ENCODE measurements at places on chromosomes 12 and 14. TPM values are rescaled to one million over a fixed set of nuclear protein-coding genes. Genes with fewer than 3 reads are reported as not detected.

- DNase-seq = no peak
- H3K4me3 ChIP-seq = peak overlapping the region; percentile 23
- H3K27ac ChIP-seq = peak overlapping the region; percentile 93
- H3K36me3 ChIP-seq = peaks cover 7% of the 10 kb centered on the region
- peaks cover 57% of the 10 kb centered on the region for H3K4me1 ChIP-seq
These were observed 69.1 kb downstream of the VCPKMT start for GRCh38 chr14:50047274-50047676.

- H3K27ac ChIP-seq = no peak overlapping the region
- H3K4me3 ChIP-seq = no peak overlapping the region
- DNase-seq = no peak
- no peaks in the 10 kb centered on the region for H3K36me3 ChIP-seq
- H3K27me3 ChIP-seq = peaks cover 5% of the 10 kb centered on the region
These were observed 61.0 kb upstream of the PPFIA2 start for GRCh38 chr12:81819991-81820633.

The ADAM21 gene
- not detected for total RNA-seq

GRCh38 chr12:22190969-22191368, 143.5 kb downstream of the ST8SIA1 start:
- no peak overlapping the region for H3K4me3 ChIP-seq
- no peak overlapping the region for H3K27ac ChIP-seq

The LBHD2 gene
- total RNA-seq = not detected

The PRH1 gene
- 14.1 TPM for total RNA-seq

GRCh38 chr12:34244608-34245007, 222.3 kb downstream of the ALG10 start:
- H3K4me3 ChIP-seq = no peak overlapping the region
- H3K4me1 ChIP-seq = no peaks in the 10 kb centered on the region
- H3K36me3 ChIP-seq = no peaks in the 10 kb centered on the region
- H3K27ac ChIP-seq = no peak overlapping the region
- no peak for DNase-seq
- no peaks in the 10 kb centered on the region for H3K27me3 ChIP-seq

GRCh38 chr12:46065412-46066166, 75.2 kb upstream of the SCAF11 start:
- H3K4me1 ChIP-seq = no peaks in the 10 kb centered on the region
- H3K27me3 ChIP-seq = peaks cover 11% of the 10 kb centered on the region
- no peaks in the 10 kb centered on the region for H3K36me3 ChIP-seq
- no peak overlapping the region for H3K4me3 ChIP-seq

DNA sequence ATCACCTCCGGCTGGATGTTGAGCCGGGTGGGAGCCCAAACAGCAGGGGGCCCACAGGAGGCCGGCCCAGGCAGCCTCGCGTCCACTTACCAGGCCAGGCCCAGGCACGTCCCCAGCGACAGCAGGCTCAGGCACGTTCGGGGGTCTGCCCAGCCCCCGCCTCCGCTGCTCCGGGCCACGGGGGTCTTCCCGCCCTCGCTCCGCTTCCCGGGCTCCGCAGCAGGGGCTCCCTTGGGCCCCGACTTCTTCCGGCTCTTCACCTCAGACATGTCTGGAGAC, 216 bp downstream of the IKBIP start:
- peak overlapping the region; percentile 82 for H3K4me3 ChIP-seq
- H3K27me3 ChIP-seq = no peaks in the 10 kb centered on the region
- peak; percentile 68 for DNase-seq
- peak overlapping the region; percentile 89 for H3K27ac ChIP-seq
- H3K36me3 ChIP-seq = peaks cover 3% of the 10 kb centered on the region

GRCh38 chr12:3980504-3981272, 107.5 kb upstream of the PARP11 start:
- H3K4me1 ChIP-seq = no peaks in the 10 kb centered on the region
- H3K27ac ChIP-seq = no peak overlapping the region
- peaks cover 3% of the 10 kb centered on the region for H3K27me3 ChIP-seq
- H3K36me3 ChIP-seq = peaks cover 8% of the 10 kb centered on the region

GRCh38 chr14:44029933-44030332, 477.1 kb downstream of the FSCB start:
- no peak overlapping the region for H3K4me3 ChIP-seq
- H3K27me3 ChIP-seq = no peaks in the 10 kb centered on the region
- H3K36me3 ChIP-seq = no peaks in the 10 kb centered on the region
- no peak overlapping the region for H3K27ac ChIP-seq

The CRADD gene
- total RNA-seq = 12.2 TPM

The C14orf39 gene
- not detected for total RNA-seq

DNA sequence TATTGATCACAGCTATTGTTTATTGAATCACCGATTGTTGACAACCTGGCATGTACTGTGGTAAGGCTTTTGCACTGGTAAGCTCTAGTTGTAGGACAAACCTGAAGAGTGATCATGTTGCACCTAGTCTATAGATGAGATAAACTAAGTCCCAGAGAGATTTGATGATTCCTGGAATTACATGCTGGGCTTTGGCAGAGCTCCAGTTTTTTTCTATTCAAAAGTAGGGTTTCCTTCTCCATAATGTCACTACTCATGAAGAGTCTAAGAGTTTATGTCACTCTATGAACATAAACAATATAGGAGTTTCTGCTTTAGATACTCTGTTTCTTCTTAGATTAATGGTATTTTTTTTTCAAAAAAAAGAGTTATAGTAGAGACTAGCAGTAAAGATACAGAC, 72.0 kb downstream of the BMP4 start:
- H3K36me3 ChIP-seq = no peaks in the 10 kb centered on the region
- H3K27me3 ChIP-seq = no peaks in the 10 kb centered on the region

The SMCO2 gene
- 1.0 TPM for total RNA-seq

The KRT6A gene
- total RNA-seq = not detected

GRCh38 chr14:38405851-38406635, 150.2 kb upstream of the CLEC14A start:
- H3K36me3 ChIP-seq = no peaks in the 10 kb centered on the region
- no peaks in the 10 kb centered on the region for H3K27me3 ChIP-seq
- no peak overlapping the region for H3K4me3 ChIP-seq
- no peak for DNase-seq

DNA sequence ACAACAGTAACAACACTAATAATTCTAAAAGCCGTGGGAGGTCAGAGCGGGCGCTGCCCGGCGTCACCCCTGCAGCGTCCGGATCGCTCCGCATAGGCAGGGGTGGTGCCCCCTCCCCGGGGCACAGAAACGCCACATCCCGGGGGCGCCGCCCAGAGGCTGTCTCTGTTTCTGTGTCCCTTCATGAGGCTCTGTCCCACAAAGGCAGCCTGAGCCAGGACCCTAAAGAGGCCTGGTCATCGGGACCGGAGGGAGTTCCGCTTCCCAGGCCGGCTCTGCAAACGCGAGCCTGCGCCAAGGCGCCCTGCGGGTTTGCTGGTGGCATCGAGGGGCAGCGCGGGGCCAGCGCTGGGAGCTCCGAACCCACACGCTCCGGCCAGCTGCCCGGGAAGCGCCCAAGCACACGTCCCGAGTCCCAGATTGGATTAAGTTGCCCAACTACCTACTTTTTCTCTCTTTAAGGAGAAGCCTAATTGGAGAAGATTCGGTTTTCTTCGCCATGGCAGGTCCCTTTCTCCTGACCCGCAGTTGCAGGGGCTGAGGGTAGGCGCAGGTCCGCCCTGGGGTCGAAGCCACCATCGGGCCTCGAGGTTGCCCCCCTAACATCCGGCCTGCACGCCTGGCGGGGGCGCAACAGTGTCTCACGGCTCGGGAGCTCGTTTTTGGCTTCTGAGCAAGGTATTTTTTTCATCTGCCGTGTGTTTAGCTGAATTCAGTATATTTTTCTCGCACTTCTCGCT, 421.7 kb downstream of the VRK1 start:
- no peaks in the 10 kb centered on the region for H3K36me3 ChIP-seq
- peaks cover 17% of the 10 kb centered on the region for H3K27me3 ChIP-seq
- peaks cover 11% of the 10 kb centered on the region for H3K4me1 ChIP-seq
- no peak overlapping the region for H3K27ac ChIP-seq
- DNase-seq = peak; percentile 62

- H3K4me1 ChIP-seq = peaks cover 13% of the 10 kb centered on the region
- H3K36me3 ChIP-seq = no peaks in the 10 kb centered on the region
- no peak overlapping the region for H3K4me3 ChIP-seq
- no peak overlapping the region for H3K27ac ChIP-seq
- H3K27me3 ChIP-seq = peaks cover 10% of the 10 kb centered on the region
These were observed 164.0 kb upstream of the PZP start for GRCh38 chr12:9372202-9372601.

DNA sequence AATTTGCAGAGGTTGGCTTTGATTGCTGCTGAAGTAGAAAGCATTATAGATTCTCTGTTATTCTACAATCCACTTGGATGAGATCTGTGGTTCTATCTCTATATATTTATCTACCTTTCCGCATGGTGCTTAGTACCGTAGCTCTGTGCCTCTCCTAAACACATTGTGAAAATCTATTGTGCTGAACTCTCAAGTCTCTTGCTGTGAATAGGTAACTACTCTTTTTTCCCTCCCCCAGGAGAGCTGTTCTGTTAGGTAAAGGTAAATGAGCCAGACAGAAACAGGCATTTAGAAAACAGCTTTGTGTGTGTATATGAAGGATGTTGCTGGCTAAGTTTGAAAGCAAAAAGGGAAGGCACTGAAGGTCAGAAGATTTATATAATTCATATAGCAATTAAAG, 112.6 kb downstream of the BRMS1L start:
- peaks cover 12% of the 10 kb centered on the region for H3K27me3 ChIP-seq
- H3K36me3 ChIP-seq = no peaks in the 10 kb centered on the region
- H3K4me1 ChIP-seq = no peaks in the 10 kb centered on the region
- no peak for DNase-seq
- no peak overlapping the region for H3K4me3 ChIP-seq

GRCh38 chr12:122003651-122004611, 17.8 kb upstream of the BCL7A start:
- no peak overlapping the region for H3K4me3 ChIP-seq
- H3K27ac ChIP-seq = no peak overlapping the region
- peaks cover 25% of the 10 kb centered on the region for H3K27me3 ChIP-seq
- no peak for DNase-seq

DNA sequence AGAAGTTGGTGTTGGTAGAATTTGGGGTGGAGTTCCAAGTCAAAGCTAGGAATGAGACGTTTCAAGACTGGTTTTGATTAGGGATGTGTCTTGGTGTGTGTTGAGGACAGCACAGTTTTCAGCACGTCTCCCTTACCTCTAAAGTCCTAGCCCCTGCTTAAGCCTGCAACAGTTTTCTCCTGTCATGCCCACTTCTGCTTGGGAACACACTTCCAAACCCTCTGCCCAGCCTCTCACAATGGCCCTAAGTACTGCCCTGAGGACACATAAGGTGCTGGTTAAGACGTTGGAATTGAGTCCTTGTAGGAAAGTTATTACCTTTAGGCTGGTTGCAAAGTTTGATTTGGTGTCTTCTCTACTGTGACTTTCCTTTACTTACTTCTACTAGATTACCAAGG, 710 bp upstream of the BMAL2 start:
- no peak for DNase-seq
- peak overlapping the region; percentile 74 for H3K4me3 ChIP-seq
- H3K27ac ChIP-seq = peak overlapping the region; percentile 77
- peaks cover 24% of the 10 kb centered on the region for H3K27me3 ChIP-seq
- H3K36me3 ChIP-seq = peaks cover 7% of the 10 kb centered on the region
- peaks cover 38% of the 10 kb centered on the region for H3K4me1 ChIP-seq

The PRKD1 gene
- total RNA-seq = not detected

The SRSF5 gene
- 317 TPM for total RNA-seq

GRCh38 chr12:67630373-67631088, 18.0 kb upstream of the DYRK2 start:
- H3K27ac ChIP-seq = peak overlapping the region; percentile 64
- no peaks in the 10 kb centered on the region for H3K27me3 ChIP-seq
- H3K36me3 ChIP-seq = no peaks in the 10 kb centered on the region

The FOXG1 gene
- not detected for total RNA-seq

DNA sequence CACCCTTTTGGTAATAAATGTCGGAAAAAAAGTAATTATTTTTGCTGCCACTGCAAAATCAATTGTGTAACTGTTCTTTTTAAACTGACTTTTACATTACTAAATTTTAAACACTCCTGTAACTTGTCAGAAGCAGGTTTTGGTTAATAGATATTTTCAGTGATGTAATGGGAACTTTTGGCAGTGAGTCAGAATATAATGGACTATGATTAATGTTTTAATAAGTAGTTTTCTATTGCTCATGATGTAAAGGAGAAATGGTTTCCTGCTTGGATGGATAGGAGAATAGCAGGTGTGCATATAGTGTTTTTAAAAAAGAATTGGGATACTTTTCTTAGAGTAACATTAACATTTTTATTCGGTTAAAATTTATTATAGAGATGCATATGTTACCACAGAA, 58.8 kb downstream of the TRMT5 start:
- DNase-seq = no peak
- H3K4me1 ChIP-seq = peaks cover 5% of the 10 kb centered on the region
- no peak overlapping the region for H3K4me3 ChIP-seq
- no peaks in the 10 kb centered on the region for H3K27me3 ChIP-seq

DNA sequence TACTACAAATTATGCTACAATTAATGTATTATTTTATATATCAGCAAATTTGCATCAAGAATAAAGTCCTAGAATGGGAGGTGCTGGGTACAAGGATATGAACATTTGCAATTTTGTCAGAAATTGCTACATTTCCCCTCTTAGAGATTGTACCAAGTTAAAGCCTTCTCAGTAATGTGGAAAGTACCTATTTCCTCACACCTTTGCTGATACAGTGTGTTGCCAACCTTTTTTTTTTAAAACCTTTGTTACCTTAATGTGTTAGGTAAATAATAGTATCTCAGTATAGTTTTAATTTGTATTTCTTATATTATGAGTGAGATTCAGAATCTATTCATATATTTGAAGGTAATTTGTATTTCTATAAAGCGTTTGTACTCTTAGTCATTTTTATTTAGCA, 95.4 kb upstream of the HIF1A start:
- H3K27ac ChIP-seq = peak overlapping the region; percentile 84
- H3K36me3 ChIP-seq = peaks cover 3% of the 10 kb centered on the region
- peaks cover 69% of the 10 kb centered on the region for H3K4me1 ChIP-seq
- DNase-seq = no peak
- H3K27me3 ChIP-seq = no peaks in the 10 kb centered on the region
- H3K4me3 ChIP-seq = no peak overlapping the region

The PLEKHG7 gene
- total RNA-seq = not detected

DNA sequence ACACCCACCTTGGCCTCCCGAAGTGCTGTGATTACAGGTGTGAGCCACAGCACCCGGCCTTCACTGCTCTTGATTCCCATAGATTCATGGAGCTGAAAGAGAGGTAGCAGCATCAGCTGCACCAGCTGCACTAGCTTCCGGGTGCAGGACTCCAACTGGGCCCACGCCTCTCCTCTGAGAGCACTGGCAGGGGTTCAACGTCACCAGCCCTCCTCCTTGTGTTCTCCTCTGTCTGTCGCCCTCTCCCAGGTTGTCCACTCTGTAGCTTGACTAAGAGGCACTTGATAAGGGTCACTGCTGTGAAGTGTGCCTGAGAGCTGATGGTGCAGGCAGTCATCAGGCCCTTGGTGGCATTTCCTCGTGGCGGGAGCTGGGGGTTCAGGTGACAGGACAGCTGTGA, 28.3 kb downstream of the MLXIP start:
- peaks cover 29% of the 10 kb centered on the region for H3K4me1 ChIP-seq
- H3K27ac ChIP-seq = no peak overlapping the region
- no peaks in the 10 kb centered on the region for H3K27me3 ChIP-seq

DNA sequence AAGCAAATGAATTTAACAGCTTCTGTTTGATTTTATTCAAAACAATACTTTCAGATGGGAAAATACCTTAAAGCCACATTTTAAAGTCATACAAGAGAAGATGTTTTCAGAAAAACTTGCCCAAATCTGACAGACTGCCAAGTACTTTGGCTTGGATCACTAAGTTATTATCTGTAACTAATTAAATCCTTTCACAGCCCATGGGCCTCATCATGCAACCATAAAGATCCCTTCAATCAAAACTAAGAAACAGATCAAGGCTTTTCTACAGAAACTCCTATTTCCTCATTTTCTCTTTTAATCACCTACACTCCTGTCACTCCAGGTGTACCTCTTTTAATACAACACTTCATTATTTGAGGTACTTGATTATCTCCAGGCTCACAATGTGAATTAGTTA, 28.1 kb downstream of the BLTP3B start:
- no peak overlapping the region for H3K4me3 ChIP-seq
- H3K27me3 ChIP-seq = no peaks in the 10 kb centered on the region
- no peak for DNase-seq
- H3K36me3 ChIP-seq = no peaks in the 10 kb centered on the region

Measured in natural killer cell treated with Interleukin-12 subunit alpha and Interleukin-12 subunit beta and Interleukin-15 and Interleukin-18, amount 100 ng/mL, for 72 hours (primary cell).